ENCODE measurements at places on chromosomes 2 and 18. TPM values are rescaled to one million over a fixed set of nuclear protein-coding genes. Genes with fewer than 3 reads are reported as not detected.

DNA sequence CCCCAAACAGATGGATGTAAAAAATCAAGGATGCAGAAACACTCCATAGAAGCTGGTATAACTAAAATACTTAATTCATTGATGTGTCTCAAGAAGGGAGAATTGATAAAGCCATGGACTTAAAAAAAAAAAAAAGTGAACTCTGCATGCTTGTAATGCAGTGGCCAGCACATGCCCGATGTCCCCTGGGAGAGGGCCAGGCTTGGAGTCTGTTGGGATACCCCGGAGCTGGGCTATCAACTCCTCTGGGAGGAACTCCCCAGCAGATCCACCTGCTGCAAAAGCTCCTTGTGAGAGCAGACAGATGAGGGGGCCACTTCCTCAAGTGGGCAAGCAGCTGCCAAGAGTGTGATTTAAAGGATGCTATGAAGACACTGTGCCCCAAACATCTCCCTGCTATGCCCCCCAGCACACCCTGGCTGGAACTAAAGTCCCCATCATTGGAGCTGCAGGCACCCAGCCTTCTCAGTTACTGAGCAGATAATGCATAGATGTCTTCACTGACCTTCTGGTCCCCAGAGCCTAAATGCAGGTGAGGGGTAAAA lies 311.5 kb upstream of the ID2 start:
- DNase-seq: no peak

Gene CHAC2
- 4.5 TPM for total RNA-seq

Gene ANKRD30BL
- total RNA-seq: not detected

GRCh38 chr2:240594511-240595380 lies 8.2 kb downstream of the CAPN10 start:
- DNase-seq: no peak

DNA sequence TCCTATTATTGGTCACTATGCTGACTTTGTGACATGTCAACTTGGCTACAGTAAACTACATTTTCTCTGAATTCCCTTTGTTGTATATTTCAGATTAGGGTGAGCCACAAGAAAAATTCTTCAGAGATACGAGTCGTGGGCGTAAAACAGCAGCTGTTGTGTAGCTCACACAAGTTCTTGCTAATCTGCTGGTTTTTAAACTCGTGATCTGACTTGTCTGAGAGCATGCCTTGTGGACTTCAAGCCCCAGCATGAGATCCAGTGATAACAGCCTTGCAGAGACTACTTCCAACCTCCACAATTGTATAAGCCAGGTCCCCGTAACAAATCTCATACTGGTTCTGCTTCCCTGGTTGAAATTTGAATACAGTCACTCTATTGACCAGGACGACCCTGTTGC lies 259.8 kb upstream of the LYPD1 start:
- DNase-seq: no peak

DNA sequence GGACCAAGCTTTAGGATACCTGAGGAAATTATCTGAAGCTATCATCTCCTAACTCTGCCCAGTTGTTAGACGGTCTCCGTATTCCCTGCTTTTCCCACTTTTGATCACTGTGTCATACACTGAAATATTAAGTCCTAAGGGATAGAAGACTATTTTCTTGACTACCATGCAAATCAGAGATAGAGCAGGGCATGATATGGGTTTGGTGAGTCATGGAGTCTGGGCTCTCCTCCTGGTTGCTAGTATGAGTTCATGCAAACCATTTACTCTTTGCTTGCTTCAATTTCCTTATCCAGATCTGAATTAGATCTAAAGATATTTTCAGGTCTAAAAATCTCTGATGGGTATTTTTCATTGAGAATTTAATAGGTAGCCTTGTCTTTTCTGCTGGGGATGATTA lies 55.0 kb downstream of the EHBP1 start:
- DNase-seq: no peak

GRCh38 chr2:195410074-195410671 lies 246.9 kb upstream of the SLC39A10 start:
- no peak for DNase-seq

DNA sequence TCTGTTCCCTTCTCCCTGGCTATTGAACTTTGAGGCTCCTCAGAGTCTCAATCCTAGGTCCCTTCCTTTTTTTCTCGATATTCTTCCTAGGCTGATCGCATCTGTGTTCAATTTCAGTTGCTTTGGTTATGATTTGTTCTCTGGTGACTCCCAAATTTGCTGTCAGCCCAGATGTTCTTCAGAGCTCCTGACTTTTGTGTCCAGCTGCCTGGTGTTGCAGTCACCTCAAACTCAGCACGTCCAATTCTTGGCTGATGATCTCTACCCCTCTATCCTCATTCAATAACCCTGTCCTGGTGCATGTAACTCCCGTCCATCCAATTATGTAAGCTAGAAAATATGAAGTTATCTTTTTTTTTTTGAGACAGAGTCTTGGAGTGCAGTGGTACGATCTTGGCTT lies 31.4 kb downstream of the DIS3L2 start:
- no peak for DNase-seq

DNA sequence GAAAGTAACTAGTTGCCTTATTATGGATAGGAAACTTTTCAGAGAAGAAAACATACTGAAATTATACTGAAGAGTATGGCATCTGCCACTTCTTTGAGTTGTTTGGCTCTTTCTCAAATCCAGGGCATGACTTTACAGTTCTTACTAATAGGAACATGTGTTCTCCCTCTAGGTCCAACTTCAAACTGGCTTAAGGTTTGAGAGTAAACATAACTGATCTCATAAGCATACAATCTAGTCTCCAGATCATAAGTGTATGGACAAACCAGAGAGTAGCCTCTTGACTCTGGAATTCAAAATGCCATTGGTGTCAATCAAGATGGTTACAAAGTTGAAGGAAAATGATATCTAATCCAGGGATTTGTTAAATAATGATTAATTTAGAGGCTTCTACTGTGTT lies 101.5 kb downstream of the NYAP2 start:
- DNase-seq: no peak

DNA sequence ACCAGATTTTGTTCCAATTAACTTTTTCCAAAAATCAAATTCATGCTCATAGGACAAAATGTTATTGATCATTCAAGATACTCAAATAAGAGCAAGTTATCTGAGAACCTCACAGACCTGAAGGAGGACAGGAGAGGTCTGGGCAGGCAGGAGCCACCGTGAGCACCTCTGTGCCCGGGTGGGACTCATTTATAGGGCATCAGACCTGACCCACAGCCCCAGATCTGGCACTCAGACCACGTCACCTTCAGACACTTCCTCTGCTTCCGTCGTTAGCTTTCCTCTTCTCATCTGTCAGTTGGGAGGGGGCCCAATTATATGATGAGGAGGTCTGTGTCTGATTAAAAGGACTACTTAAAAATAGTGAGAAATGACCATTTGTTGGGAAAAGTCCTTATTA lies 169.4 kb downstream of the EIPR1 start:
- no peak for DNase-seq

DNA sequence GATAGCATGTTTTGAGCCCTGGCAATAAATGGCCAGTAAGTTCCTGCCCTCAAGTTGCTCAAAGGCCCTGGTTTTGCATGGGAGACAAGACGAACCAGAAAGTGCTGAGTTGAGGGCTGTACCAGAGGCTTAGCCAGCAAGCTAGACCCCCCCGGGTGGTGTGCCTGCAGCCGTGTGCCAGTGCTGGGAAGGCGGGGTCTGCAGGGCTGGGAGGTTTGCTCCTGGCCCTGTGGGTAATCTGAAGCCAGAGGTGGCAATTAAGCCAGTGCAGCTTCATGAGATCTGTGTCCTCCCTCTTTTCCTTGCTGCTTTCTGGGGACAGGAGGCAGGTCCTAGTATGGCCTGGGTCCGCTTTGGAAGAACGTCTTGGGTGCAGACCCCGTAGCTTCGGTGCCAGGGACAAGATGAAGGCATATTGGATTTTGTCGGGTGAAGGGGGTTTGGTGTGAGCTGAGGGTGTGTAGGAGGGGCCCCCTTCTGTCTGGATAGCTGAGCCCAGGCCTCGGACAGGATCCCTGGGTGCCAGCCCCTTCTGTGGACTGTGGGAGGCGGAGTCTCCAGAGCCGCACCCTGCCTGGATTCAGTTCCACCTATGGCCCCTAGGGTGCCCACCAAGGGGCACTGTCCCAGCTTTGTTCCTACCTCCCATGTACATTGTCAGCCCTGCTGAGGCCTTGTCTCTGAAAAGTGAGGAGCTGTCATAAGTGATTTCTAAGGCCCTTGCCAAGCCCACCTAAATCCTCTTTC lies 15.6 kb downstream of the ATOH8 start:
- peak; percentile 59 for DNase-seq

Measured in neural progenitor cell (in vitro differentiated cells).